ENCODE measurements at places on chromosomes 6 and 20. TPM values are rescaled to one million over a fixed set of nuclear protein-coding genes. Genes with fewer than 3 reads are reported as not detected.

Gene MAP3K7
- 31.8 TPM for polyA plus RNA-seq

Gene GSTA2
- 24.0 TPM for polyA plus RNA-seq

DNA sequence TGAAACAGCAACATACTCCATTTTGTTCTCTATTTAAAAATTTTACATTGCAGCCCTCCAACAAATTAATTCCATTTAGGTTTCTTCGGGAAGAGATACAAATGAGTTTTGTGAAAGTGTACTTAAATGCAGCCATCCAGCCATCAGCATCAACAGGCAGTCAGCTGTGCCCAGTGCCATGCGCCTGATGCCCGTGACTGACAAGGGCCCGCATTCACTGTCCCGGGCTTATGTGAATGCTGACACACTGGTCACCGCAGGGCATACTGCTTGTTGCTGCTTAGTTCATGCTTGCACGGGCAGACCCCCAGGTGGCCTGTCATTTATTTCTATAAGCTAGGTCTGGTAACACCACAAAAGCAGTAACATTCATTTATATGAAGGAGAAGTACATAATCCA, 224.9 kb upstream of the QKI start:
- no peak overlapping the region for H3K27ac ChIP-seq
- H3K36me3 ChIP-seq: no peaks in the 10 kb centered on the region
- H3K4me3 ChIP-seq: no peak overlapping the region
- no peaks in the 10 kb centered on the region for H3K4me1 ChIP-seq

Gene BAG2
- polyA plus RNA-seq: 4.3 TPM

All from large intestine (tissue), 12 donors.